Stimulated activated CD4-positive, alpha-beta T cell treated with anti-CD3 and anti-CD28 coated beads, Interleukin-1b, Interleukin-23, amount 100 ng/mL, for 1 hour (primary cell): ENCODE measurements at places on chromosomes 16 and 17.
A peak's percentile ranks its signal among the peaks of the same experiment; 100 is the strongest.

GRCh38 chr17:11039342-11039741 lies 201.5 kb upstream of the PIRT start:
- DNase-seq: no peak

DNA sequence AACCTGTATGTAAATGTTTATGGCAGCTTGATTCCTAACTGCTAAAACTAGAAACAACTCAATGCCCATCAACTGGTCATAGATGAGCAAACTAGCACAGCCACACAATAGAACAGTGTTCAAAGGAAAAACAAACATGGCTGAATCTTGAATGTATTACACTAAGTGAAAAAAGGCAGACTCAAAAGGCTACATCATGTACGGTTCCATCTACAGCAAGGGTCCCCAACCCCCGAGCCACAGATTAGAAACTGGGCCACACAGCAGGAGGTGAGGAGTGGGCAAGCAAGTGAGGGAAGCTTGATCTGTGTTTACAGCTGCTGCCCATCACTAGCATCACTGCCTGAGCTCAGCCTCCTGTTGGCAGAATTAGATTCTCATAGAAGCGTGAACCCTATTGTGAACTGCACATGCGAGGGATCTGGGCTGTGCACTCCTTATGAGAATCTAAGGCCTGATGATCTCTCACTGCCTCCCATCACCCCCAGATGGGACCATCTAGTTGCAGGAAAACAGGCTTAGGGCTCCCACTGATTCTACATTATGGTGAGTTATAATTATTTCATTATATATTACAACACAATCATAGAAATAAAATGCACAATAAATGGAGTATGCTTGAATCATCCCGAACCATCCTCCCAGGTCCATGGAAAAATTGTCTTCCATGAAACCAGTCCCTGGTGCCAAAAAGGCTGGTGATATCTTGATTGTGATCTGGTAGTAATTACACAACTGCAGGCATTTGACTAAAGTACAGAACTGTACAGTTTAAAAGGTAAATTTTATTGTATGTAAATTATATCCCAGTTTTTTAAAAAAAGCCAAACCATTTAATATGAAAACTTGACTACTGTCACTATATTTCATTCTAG lies 7.7 kb downstream of the CEP20 start:
- DNase-seq: no peak

DNA sequence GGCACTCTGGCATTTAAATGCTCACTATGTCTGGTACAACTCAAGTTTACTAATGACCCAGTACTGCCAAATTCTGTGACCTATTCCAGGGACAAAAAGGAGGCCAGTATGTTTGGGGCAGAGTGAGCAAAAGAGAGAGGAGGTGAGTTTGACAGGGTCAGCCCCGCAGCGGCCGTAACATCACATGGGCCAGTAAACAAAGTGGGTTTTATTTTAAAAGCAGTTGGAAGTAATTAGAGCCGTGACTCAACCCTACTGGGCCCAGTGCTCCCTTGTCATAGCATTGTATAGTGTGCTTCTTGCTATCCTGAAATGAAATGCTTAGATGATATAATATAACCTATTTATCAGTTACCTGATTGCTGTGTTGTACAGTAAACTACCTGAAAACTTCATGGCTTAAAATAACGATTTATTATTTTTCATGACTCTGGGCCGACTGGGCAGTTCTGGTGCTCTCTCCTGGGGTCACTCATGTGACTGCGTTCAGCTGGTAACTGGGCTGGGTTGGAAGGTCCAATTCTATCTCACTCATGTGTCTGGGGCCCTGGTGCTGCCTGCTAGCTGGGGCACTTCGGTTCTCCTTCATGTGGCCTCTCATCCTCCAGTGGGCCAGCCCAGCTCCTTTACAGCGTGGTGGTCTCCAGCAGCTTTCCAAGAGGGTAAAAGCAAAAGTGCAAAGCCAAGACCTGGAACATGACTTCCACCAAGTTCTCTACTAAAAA lies 27.4 kb downstream of the IQCK start:
- DNase-seq: no peak

GRCh38 chr16:15594711-15595320 lies 48.1 kb downstream of the MARF1 start:
- no peak for DNase-seq

- DNase-seq: no peak
These were observed 12.4 kb downstream of the COL1A1 start for GRCh38 chr17:50188921-50189549.

GRCh38 chr17:82583720-82584234 lies 64.2 kb downstream of the FOXK2 start:
- no peak for DNase-seq

DNA sequence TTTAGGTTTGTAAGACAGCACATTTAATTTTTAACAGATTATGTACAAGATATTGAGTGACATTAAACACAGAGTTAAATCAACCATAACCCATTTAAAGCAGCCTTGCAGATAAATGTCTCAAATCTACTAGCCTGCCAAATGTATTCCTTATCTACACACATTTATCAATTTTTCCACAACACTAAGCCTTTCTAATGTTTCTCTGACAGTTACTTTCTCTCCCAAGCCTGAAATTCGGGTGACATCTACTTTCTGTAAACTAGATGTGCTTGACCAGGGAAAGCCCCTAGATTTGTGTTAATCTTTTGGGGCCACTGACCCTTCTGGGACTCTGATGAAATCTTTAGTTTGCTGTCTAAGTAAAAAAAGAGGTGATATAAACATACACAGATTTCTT lies 69.0 kb downstream of the CDH13 start:
- DNase-seq: no peak

DNA sequence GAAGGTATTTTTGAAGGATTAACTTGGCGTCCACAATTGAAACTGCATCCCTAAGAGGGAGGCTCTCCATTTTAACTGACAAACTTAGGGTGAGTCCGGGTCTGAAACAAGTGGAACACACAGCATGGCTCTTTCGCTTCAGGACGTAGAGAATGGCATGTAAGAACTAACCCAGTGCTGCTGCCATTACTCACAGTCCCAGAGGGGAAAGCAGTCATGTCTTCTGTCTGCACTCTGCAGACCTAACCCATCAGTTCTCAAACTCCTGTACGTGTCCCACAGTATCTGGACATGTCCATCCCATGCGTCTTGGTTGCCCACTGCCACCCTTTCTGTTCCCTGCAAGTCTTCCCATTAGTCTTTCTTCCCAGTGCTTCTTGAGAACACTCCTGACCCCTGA lies 563 bp downstream of the ST6GALNAC1 start:
- DNase-seq: no peak

GRCh38 chr17:82022310-82022980 lies at the start of gene CENPX:
Gene CENPX, minus strand, starts transcription at chr17:82022878. Its CDS starts 17 bp downstream, at chr17:82022861.
- no peak for DNase-seq

- no peak for DNase-seq
These were observed 1.1 kb upstream of the MLLT6 start for GRCh38 chr17:38703742-38704605.

- DNase-seq: no peak
These were observed 596 bp downstream of the MSL1 start for GRCh38 chr17:40122136-40122998.

DNA sequence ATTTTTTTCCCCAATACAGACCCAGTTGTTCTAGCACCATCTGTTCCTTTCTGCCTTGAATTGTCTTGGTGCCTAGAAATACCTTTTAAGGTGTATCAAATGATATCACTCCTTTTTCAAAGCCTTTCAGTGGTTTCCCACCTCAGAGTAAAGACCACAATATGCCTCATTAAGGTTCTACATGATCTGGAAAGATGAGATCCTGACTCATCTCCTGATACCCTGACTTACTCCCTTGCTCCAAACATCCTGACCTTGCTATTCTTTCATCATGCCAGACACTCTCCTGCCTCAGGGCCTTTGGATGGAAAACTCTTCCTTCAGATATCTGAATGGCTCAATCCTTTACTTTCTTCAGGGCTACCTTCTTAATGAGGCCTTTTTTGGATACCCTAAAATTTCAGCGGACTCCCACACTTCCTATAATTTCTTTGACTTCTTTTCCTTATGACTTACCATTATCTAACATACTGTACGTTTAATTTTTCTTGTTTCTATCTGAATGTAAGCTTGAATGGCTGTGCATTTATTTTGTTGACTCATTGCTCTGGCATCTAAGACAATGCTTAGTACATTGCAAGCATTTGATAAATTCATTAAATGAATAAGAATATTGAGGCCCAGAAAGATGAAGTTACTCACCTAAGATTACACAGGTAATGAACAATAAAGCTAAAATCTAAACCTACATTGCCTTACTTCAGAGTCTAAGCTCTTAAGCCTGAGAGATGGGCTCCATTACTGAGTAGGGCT lies 19.2 kb downstream of the FLOT2 start:
- DNase-seq: no peak

DNA sequence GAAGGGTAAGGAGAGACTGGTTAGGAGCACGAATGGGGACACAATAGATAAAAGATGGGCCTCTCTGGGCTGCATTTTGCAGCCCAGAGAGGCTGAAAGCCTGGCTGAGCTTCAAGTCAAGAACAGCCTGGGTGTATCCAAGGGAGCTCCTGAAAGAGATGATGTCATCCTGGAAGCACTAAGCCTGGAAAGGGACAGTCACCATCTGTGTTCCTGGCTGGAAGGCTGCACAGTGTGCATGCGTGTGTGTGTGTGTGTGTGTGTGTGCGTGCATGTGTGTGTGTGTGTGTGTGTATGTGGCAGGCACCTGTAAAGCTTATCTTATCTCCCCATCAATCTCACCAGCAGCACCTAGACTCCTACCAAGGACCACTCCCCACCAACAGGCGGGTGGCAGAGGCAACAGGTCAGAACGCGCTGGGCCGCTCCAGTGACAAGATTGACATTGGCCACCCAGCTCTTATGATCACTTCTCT lies 44.1 kb downstream of the COG7 start:
- DNase-seq: no peak

- no peak for DNase-seq
These were observed 20.8 kb downstream of the GGA3 start for GRCh38 chr17:75240394-75241142.

GRCh38 chr17:63911657-63912100 lies 621 bp upstream of the CSHL1 start:
- DNase-seq: peak; percentile 62

- no peak for DNase-seq
These were observed 117.3 kb upstream of the CORO6 start for GRCh38 chr17:29740017-29740416.

DNA sequence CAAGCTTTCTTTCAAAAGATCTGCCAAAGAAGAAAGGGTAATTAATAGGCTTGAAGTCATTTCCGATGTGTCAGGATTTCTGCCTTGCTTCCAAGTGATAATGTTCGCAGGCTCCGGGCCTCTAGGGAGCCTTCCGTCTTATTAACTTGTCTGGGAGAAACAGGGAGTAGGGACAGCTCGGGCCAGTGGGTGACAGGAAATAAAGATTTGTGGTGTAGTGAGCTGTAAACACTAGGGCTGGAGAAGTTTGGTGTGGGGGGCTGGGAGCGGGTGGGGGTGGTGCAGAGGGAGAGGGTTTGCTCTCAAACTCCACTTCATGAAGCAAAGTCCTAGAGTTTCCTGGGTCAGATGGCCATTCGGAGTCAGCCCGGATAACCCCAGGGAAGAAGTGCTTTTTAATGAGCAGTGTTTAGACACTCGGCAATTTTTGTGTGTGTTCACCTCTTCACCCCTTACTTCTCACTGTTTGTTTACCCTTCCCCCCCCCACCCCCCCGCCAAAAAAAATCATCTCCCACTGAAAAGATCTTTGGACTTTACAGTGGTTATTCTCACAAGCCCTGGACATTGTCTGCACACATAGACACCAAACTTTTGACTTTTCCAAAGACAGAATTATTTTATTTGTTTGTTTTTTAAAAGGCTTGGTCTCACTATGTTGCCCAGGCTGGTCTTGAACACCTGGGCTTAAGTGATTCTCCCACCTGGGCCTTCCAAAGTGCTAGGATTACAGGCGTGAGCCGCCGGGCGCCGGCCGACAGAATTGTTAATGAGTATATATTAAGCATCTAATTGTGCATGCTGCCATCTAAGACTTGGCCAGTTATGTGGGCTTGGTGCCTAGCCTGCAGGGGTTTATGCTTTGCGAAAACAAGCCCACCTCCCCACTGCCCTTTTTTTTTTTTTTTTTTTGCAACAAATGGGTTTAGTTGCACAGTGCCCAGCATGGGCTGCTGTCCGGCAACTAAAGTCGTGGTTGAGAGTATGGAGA lies 196.4 kb downstream of the CCDC182 start:
- DNase-seq: no peak

GRCh38 chr17:4269915-4270314 lies 6.1 kb upstream of the ANKFY1 start:
- no peak for DNase-seq

DNA sequence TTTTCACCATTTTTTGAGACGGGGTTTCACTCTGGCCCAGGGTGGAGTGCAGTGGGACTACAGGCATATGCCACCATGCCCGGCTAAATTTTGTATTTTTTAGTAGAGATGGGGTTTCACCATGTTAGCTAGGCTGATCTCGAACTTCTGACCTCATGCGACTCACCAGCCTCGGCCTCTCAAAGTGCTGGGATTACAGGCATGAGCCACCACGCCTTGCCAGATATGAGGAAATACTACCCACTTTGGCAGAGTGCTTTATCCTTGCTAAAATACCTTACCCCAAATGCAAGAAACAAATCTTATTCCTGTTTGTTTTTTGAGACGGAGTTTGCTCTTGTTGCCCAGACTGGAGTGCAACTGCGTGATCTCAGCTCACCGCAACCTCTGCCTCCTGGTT lies 62.9 kb upstream of the MGAT5B start:
- no peak for DNase-seq

DNA sequence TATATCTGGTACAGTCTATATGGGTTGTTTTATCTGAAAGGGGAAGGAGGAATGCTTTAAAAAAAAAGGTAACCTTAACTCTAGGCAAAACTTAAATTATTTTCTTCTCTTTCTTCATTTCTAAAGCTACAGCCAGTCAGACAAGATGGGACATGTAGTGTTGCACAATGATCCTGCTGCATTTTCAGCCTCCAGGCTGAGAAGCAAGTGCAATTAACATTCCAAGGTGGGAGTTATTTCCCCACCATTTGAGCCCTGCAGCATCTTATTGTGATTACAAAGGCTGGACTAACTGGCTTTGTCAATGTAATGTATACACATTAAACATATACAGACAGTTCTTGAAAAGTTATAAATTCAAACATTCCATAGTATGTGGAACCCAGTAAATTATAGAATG lies 22.6 kb upstream of the NF1 start:
- DNase-seq: no peak

- DNase-seq: no peak
These were observed 174.6 kb upstream of the CDH13 start for GRCh38 chr16:82452004-82452756.

GRCh38 chr16:89024546-89025060 lies 47.6 kb upstream of the CBFA2T3 start:
- DNase-seq: no peak

DNA sequence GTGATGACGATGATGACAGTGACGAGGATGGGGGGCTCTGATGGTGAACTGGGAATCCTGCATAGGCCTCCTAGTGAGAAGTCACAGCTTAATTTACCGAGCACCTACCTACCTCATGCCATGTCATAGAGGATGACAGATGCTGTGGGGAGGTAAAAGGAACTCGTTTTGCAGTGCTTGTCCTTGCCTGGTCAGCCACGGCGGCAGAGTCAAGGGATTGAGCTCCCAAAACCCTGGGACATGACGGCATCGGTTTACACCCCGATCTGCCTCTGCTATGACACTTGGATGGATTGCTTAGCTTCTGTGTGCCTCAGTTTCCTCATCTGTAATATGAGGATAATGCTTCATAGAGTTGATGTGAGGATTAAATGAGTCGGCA lies 103.2 kb downstream of the NTN1 start:
- no peak for DNase-seq
